ENCODE measurements at places on chromosomes 5 and 9.

DNA sequence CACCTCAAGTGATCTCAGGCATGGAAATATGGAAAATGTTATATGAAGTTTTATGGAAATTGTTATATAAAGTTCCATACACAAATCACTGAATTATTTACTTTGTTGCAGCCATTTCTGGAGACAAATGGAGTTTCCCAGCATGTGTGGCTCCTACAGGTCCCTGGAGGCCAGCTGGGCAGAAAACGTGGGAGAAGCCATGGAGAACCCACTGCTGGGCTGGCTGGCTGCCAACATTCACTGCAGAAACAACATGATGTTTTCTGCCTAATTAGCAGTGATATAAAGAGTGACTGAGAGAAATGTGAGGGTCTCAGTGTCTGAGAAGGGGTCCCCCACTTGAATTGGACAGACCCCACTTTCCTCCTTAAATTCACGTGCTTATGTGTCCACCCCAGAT is 208.8 kb upstream of the IRX2 start:
- no peak for DNase-seq

DNA sequence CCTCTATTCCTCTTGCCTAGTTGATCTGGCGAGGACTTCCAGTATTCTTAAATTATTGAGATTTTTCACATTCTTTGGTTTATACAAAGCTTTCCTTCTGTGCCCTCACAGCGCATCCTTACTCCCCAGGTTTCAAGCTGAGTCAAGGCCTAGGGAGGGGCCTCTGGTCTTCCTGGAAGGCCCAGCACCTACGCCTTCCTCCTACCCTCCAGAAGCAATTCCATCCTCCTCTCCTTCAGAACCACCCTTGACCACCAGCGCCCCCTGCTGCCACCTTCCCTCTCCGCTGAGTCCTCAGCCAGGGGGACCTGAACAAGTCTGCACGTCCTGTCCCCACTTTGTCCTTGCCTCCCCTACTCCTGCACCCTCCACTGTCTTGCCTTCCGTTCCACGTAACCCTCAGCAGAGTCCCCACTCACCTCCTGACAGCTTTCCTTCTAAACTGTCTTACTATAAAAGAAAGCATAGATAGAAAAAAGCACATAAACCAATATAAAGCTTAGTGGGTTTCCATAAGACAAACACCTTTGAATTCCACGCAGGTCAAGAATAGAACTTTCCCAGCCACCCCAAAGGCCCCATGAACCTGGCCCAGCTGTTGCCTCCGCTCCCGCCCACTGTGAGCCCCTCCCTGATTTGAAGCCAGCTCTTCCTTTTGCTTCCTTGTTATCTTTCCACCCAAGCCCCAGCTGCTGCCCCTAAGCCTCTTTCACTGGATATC is 63.0 kb upstream of the CTSL start:
- DNase-seq = no peak

GRCh38 chr5:113663879-113664541 is 150.5 kb downstream of the YTHDC2 start:
- no peak for DNase-seq

DNA sequence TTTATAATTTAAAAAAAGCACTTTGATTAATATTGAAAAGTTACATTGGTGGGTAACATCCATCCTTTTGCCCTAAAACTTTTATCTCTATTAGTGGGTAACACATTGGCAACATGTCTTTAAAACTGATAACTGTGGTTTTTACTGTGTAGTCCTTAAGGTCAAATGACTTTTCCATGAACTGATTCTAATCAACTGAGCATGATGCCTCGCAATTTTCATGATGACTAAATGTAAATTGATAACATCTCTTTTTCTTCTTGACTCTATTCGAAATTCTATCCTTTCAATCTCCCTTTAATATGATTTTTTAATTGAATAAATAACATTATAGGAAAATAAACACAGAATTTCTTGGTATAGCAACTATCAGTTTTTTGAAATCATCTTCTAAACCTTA is 6.3 kb upstream of the IL5 start:
- no peak for DNase-seq

DNA sequence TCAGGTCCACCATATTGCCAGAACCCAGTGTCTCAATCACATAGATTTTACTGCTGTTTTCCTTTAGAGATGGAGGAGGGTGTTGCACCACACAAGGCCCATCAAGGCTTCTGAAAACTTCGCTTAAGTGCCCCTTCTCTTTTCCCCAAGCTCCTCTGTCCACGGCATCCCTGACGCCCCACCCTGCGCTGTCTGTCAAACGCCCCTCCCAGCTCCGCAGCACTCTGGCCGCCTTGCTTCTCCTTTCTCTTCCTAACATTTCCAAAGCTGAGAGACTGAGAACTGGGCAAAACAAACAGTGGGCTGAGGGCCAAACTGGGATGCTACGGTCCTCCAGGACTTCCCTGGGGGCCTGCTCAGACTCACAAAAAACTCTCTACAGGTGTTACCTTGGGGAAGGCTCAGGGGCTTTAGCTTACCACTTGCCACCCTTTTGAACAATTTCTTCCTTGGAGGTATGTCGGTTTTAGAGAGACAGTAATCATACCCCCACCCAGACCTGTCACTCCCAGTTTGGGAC is 28.3 kb upstream of the ERGIC1 start:
- no peak for DNase-seq

DNA sequence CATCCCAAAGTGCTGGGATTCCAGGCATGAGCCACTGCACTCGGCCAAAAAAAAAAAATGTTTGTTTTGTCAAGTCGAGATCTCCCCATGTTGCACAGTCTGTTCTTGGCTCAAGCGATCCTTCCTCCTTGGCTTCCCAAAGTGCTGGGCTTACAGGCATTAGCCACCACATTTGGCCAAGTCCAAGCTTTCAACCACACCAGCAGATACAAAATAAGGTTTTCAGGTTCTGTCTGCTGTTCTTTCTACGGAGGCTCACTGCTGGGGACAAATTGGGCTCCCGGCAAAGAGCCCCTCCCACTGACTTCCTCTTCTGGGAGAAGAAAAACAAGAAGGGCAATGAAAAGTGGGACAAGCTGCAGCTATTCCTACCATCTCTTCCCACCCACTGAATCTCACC is 37.6 kb upstream of the GGTA1 start:
- no peak for DNase-seq

- DNase-seq = no peak
Measured at GRCh38 chr5:67490543-67491321, 294.1 kb upstream of the CD180 start.

Measured in epithelial cell of proximal tubule (primary cell).